ENCODE measurements at places on chromosomes 1 and 21.

- DNase-seq = no peak
These were observed 66.8 kb downstream of the CAPZB start for GRCh38 chr1:19418503-19418971.

- DNase-seq = no peak
These were observed 160.6 kb upstream of the USP24 start for GRCh38 chr1:55375617-55376258.

GRCh38 chr1:226967665-226968064, 27.6 kb downstream of the COQ8A start:
- DNase-seq = no peak

- DNase-seq = no peak
These were observed 24.8 kb upstream of the RGS18 start for GRCh38 chr1:192133350-192133926.

DNA sequence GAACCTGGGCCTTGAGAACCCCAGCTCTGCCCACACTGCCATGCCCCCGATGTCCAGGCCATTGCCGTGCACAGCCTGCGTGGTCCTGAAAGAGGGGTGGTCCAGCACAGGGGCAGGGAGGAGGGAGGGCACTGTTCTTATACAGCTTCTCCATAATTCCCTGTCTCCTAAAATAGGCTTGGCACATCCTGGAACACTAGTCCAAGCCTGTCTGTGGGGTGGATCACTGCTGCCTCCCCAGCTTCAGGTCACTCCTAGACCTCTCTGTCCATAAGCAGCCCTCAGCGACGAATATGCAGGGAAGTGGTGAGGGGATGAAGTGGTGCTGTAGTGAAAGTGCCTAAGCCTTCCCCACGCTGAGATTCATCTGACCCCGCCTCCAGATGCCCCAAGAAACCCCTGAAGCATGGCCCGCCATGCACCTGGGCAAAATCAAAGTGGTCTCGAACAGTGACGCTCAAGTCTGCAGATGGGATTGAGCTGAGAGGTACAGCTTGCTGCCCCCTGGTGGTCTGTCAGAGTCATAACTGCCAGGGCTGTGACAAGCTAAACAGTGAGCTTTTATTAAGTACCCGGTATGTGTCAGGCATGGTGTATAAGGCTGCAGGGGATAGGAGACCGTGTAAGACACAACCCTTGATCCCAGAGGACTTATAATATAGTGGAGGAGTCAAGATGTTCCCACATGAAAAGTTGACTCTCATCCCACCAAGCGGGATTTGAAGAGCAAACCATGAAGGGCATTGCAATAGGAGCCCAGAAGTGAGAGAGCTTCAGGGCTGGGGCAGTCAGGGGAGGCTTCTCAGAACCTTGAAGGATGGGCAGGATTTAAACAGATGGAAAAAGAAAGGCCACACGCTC, 66.6 kb downstream of the FAM163A start:
- DNase-seq = no peak

All from cortex of kidney (tissue), 1 donor.